ENCODE measurements at places on chromosomes 4 and X. TPM values are rescaled to one million over a fixed set of nuclear protein-coding genes. Genes with fewer than 3 reads are reported as not detected.

SORCS2 gene
- total RNA-seq = 0.10 TPM

SPON2 gene
- 5.7 TPM for total RNA-seq

TBC1D1 gene
- total RNA-seq = 46.9 TPM

POLA1 gene
- total RNA-seq = 6.5 TPM

CT47C1 gene
- total RNA-seq = not detected

GPR119 gene
- total RNA-seq = not detected

EDA gene
- total RNA-seq = 13.1 TPM

GRPEL1 gene
- 53.3 TPM for total RNA-seq

GAK gene
- 175 TPM for total RNA-seq

LAMTOR3 gene
- total RNA-seq = 20.1 TPM

RTL5 gene
- total RNA-seq = 0.19 TPM

UGT2B17 gene
- 0.27 TPM for total RNA-seq

FABP2 gene
- not detected for total RNA-seq

UGT8 gene
- not detected for total RNA-seq

MAGEA10 gene
- not detected for total RNA-seq

CPLX1 gene
- 1.5 TPM for total RNA-seq

DAPP1 gene
- total RNA-seq = 10.9 TPM

ACE2 gene
- not detected for total RNA-seq

All from naive thymus-derived CD4-positive, alpha-beta T cell (primary cell).